ENCODE measurements at places on chromosomes 2 and 18.
A peak's percentile ranks its signal among the peaks of the same experiment; 100 is the strongest.

DNA sequence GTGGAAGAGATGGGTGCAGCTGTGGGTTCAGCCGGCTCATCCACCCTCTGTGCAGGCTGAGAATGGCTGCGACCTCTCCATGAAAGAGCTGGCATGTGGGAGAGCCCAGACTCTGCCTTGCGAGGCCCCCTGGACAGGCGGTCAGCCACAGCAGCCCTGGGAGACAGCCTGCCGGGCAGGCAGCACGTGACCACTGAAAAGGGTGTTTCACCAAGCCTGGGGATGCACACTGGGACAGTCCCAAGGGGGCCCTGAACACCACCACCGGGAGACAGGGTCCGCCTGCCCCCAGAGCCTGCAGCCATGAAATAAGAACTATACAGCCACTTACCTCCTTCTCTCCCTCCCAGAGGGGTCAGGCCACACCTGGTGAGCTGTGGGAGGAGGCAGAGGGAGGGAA is 11.5 kb downstream of the RFX8 start:
- DNase-seq: no peak

- peak; percentile 53 for DNase-seq
Measured at GRCh38 chr2:189548666-189549448, 31.7 kb downstream of the SLC40A1 start.

- no peak for DNase-seq
Measured at GRCh38 chr2:205867371-205867770, 185.1 kb downstream of the NRP2 start.

DNA sequence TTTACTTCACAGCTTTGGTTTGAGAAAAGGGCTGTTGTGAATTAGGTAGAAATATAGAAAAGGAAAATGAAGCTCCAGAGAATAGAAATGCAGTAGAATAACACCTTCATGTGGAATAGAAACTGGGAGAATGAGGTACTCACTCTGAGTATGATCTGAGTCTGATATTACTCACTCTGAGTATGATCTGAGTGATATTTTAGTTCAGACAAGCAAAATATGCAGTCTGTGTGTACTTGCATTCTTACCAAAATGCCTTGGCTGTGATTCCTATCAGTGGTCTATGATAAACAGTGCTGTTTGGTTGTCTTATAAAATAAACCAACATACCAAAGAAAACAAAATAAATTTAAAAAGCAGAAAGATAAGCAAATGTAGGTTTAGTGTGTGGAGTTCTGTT is 487.6 kb downstream of the THSD7B start:
- no peak for DNase-seq

DNA sequence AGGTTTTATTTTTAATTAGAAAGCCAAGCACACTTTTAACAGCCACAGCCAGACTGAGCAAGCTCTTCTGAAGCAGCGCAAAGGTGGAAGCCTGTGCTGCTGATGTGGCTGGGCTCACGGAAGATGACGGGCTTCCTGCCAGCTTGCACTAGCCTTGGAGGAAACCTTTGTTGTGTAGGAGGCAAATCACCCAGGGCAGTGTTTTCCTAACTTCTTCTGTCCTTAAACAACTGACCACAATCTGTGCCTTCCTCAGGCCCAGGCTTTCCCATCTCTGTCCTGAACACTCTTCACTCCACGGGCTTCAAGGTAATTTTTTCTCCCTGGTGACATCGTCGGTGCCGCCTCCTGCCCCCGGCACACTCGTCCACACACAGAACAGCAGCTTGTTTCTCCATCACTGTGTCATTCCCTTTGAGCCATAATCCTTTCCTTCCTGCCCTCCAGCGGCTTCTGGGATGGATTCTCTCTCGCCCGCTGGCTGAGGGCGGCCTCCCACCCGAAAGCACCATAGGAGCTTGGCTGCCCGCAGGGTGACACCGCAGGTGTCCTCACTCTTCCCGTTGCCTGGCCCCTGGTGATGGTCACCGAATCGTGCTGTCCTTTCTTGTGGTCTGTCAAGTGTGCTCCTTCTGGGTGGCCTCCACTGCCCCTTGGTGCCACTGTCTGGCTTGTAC is 31.1 kb upstream of the INHBB start:
- no peak for DNase-seq
